ENCODE measurements at places on chromosomes 12 and 14. TPM values are rescaled to one million over a fixed set of nuclear protein-coding genes. Genes with fewer than 3 reads are reported as not detected.
A peak's percentile ranks its signal among the peaks of the same experiment; 100 is the strongest.

DNA sequence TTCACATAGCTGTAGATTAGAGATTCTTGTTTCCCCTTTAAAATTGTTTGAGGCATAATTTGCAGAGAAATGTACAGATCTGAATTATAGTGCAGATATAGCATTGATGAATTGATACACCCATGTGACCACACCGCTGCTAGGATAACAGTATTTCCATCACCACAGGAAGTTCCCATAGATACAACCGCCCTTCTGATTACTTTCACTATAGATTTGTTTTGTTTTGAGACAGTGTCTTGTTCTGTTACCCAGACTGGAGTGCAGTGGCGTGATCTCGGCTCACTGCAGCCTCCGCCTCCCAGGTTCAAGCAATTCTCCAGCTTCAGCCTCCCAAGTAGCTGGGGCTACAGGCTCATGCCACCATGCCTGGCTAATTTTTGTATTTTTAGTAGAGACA is 8.8 kb upstream of the ASPG start:
- peak; percentile 25 for DNase-seq
- H3K27me3 ChIP-seq: no peaks in the 10 kb centered on the region
- H3K4me1 ChIP-seq: peaks cover 21% of the 10 kb centered on the region
- H3K27ac ChIP-seq: no peak overlapping the region
- no peak overlapping the region for H3K4me3 ChIP-seq
- H3K36me3 ChIP-seq: no peaks in the 10 kb centered on the region

GRCh38 chr12:98397323-98398105 is 117.9 kb upstream of the TMPO start:
- no peaks in the 10 kb centered on the region for H3K36me3 ChIP-seq
- H3K4me1 ChIP-seq: peaks cover 22% of the 10 kb centered on the region
- H3K27me3 ChIP-seq: no peaks in the 10 kb centered on the region

- no peak for DNase-seq
- no peak overlapping the region for H3K4me3 ChIP-seq
- H3K4me1 ChIP-seq: no peaks in the 10 kb centered on the region
- H3K27me3 ChIP-seq: no peaks in the 10 kb centered on the region
- no peak overlapping the region for H3K27ac ChIP-seq
- H3K36me3 ChIP-seq: no peaks in the 10 kb centered on the region
Observed at GRCh38 chr12:65055859-65056258, 65.2 kb downstream of the WIF1 start.

GRCh38 chr14:97603201-97603600 is 806.0 kb downstream of the VRK1 start:
- H3K36me3 ChIP-seq: no peaks in the 10 kb centered on the region
- no peak overlapping the region for H3K4me3 ChIP-seq
- DNase-seq: no peak
- no peaks in the 10 kb centered on the region for H3K27me3 ChIP-seq
- peak overlapping the region; percentile 72 for H3K27ac ChIP-seq

Gene RNASE7
- total RNA-seq: not detected

Gene ATXN7L3B
- total RNA-seq: 46.2 TPM

Gene KRT3
- total RNA-seq: not detected

Gene SRSF5
- 964 TPM for total RNA-seq

Gene ACSM4
- not detected for total RNA-seq

GRCh38 chr12:28191051-28192048 is 1.1 kb downstream of the CCDC91 start:
- peak overlapping the region; percentile 95 for H3K27ac ChIP-seq
- peaks cover 34% of the 10 kb centered on the region for H3K4me1 ChIP-seq
- no peaks in the 10 kb centered on the region for H3K27me3 ChIP-seq
- H3K36me3 ChIP-seq: no peaks in the 10 kb centered on the region
- DNase-seq: peak; percentile 41

Gene OR4K2
- total RNA-seq: not detected

GRCh38 chr12:75157385-75157784 is 52.3 kb downstream of the KCNC2 start:
- no peaks in the 10 kb centered on the region for H3K36me3 ChIP-seq
- H3K27me3 ChIP-seq: no peaks in the 10 kb centered on the region
- DNase-seq: no peak
- H3K27ac ChIP-seq: no peak overlapping the region

DNA sequence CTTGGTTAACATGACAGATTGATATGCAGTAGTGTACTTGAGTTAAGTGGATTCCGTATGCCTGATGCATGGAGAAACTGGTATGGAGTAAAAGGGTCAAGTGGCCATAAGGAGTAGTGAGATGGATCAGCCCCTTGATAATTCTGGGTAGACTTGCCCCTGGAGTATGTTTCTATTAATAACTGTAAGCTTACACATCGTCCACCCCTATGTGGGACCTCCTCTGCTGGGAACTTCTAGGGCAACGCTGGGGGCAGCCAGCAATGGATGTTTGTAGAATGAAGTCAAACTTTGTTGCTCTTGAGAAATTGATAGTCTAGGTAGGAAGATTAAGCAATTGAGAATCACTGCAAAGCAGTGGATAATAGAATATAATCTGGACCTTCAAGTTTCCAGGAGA is 3.5 kb downstream of the C12orf75 start:
- no peak overlapping the region for H3K27ac ChIP-seq
- H3K36me3 ChIP-seq: no peaks in the 10 kb centered on the region
- H3K4me3 ChIP-seq: no peak overlapping the region
- no peak for DNase-seq
- no peaks in the 10 kb centered on the region for H3K27me3 ChIP-seq

DNA sequence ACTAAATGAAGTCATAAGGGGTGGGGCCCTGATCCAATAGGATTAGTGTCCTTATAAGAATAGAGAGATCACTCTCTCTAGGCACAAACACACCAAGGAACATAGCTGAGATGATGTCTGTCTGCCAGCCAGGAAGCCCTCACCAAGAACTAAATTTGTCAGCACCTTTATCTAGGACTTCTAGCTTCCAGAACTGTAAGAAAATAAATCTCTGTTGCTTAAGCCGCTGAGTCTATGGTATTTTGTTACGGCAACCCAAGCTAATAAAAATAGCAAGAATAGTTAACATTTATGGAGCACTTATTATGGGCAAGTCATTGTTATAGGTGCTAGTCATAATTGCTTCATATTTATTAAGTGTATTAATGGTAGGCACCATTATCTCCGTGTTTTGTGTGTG is 249.6 kb downstream of the MSRB3 start:
- H3K27ac ChIP-seq: no peak overlapping the region
- no peaks in the 10 kb centered on the region for H3K27me3 ChIP-seq

Gene KCNC2
- not detected for total RNA-seq

- H3K27ac ChIP-seq: no peak overlapping the region
- no peaks in the 10 kb centered on the region for H3K27me3 ChIP-seq
- H3K4me1 ChIP-seq: no peaks in the 10 kb centered on the region
- H3K4me3 ChIP-seq: no peak overlapping the region
- DNase-seq: no peak
- no peaks in the 10 kb centered on the region for H3K36me3 ChIP-seq
Observed at GRCh38 chr14:89011355-89012281, 187.2 kb downstream of the TTC8 start.

- DNase-seq: no peak
- peaks cover 25% of the 10 kb centered on the region for H3K36me3 ChIP-seq
- H3K4me1 ChIP-seq: peaks cover 30% of the 10 kb centered on the region
- H3K27ac ChIP-seq: no peak overlapping the region
Observed at GRCh38 chr14:105056303-105056831, 8.9 kb downstream of the GPR132 start.

Gene GLI1
- 0.30 TPM for total RNA-seq

Gene KRT4
- total RNA-seq: not detected

Gene ACYP1
- total RNA-seq: 46.6 TPM

DNA sequence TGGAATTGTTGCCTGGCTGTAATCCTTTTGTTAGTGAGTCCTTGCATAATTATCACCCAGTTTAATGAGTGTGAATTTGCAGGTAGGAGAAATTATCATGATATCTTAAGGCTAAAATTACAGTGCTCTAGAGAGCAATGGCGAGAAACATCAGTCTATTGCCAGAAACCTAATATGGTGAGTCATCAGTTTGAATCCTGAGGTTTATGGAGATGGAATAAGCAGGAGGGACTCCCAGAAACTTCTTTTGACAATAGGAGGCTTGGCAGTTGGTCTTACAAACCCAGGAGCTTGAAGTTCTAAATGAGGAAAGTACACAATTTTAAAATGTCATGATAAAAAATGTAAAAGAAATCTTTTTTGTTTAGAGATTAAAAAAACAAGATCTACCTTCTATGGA is 31.5 kb upstream of the CRADD start:
- no peaks in the 10 kb centered on the region for H3K4me1 ChIP-seq
- DNase-seq: no peak
- no peaks in the 10 kb centered on the region for H3K27me3 ChIP-seq
- H3K4me3 ChIP-seq: no peak overlapping the region

Gene REC8
- 27.7 TPM for total RNA-seq

- no peak overlapping the region for H3K27ac ChIP-seq
- no peak for DNase-seq
- no peaks in the 10 kb centered on the region for H3K36me3 ChIP-seq
Observed at GRCh38 chr12:117227000-117227653, 36.9 kb upstream of the FBXO21 start.

Gene RASAL1
- 1.4 TPM for total RNA-seq

DNA sequence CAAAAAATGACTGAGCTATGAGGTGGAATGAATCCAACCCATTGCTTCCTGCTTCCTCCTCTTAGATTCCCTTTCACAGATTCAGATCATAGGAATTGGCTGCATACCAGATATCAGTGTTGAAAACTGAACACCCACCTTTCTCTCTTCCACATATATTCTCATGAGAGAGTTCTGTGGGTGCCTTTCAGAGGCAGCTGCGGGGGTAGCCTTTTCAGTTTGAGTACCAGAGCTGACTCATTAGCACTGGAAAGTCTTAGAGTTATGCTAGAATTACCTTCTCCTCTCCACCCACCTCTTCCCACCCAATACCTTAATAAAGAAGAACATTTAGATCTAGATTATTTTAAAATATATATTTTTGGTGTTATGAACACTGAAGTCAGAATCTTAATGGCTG is 495.4 kb upstream of the SEL1L start:
- no peak overlapping the region for H3K27ac ChIP-seq
- no peaks in the 10 kb centered on the region for H3K27me3 ChIP-seq
- no peak overlapping the region for H3K4me3 ChIP-seq
- no peaks in the 10 kb centered on the region for H3K4me1 ChIP-seq

DNA sequence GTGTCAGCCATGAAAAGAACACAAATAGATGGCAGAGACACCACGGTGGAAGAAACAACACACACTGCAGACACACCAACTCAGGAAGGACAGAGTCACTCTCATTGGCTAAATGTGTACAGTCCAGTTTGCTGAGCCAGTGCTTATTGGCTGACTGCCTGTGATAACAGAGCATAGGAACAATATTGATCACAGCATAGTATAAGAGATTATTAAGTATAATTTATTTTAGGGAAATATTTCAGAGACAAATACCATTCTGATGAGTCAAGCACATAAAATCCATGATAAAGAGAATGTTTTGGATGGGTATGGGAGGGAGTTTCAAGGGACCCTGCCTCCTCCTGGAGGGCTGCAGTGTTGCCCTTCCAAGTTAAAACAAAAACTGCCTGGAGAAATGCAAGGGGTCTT is 50.9 kb downstream of the BTG1 start:
- DNase-seq: no peak
- H3K4me3 ChIP-seq: no peak overlapping the region
- no peaks in the 10 kb centered on the region for H3K27me3 ChIP-seq
- H3K27ac ChIP-seq: no peak overlapping the region
- peaks cover 21% of the 10 kb centered on the region for H3K4me1 ChIP-seq

DNA sequence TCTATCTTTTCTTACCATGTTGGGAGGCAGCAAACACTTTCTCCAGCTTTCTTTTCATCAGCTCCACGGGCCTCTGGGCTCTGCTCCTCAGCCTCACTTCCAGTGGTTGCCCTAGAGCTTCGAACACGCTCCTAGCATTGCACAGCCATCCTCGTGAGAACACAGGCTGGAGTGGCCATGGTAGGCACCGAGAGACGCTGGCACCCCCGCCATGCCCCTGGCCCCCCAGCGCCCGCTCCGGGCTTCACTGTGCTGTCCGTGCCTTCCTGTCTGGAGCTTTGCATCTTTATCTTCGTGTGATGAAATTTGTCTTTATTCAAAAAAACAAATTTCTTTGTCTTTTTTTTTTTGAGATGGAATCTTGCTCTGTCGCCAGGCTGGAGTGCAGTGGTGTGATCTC is 352.2 kb downstream of the TMEM121 start:
- H3K4me1 ChIP-seq: no peaks in the 10 kb centered on the region
- DNase-seq: no peak
- no peak overlapping the region for H3K4me3 ChIP-seq
- H3K27ac ChIP-seq: no peak overlapping the region
- no peaks in the 10 kb centered on the region for H3K27me3 ChIP-seq

DNA sequence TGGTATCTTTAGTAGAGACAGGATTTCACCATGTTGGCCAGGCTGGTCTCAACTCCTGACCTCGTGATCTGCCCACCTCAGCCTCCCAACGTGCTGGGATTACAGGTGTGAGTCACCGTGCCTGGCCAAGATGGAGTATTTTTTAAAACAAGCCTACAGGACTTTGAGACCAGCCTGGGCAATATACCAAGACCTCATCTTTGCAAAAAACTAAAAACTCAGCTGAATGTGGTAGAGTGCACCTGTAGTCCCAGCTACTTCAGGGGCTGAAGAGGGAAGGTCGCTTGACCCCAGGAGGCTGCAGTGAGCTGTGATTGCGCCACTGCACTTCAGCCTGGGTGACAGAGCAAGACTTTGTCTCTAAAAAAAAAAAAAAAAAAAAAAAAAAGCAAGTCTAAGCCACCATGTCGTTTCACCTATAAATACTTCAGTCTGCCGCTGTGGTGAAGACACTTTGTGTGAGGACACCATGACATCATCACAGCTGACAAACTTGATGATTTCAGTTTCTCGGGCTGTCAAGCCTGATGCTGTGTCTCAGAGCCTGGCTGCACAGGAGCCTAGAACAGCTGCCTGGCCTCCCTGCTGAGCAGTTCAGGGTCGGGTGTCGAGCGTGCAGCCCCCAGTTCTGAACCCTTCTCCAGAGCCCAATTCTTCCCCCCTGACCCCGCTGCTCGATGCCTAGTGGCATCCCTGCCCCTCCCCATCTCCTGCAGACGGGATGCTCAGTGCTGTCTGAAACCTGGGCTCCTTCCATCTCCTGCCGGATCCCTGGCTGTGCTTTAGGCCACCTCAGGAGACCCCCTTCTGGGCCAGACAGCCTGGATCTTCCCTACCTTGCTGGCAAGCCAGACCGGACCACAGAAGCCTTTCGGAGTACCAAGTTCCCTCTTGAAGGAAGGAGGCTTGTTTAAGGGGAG is 119.2 kb upstream of the EVL start:
- no peak overlapping the region for H3K27ac ChIP-seq
- H3K4me1 ChIP-seq: peaks cover 14% of the 10 kb centered on the region
- H3K36me3 ChIP-seq: no peaks in the 10 kb centered on the region
- no peak overlapping the region for H3K4me3 ChIP-seq
- DNase-seq: peak; percentile 44
- peaks cover 13% of the 10 kb centered on the region for H3K27me3 ChIP-seq

DNA sequence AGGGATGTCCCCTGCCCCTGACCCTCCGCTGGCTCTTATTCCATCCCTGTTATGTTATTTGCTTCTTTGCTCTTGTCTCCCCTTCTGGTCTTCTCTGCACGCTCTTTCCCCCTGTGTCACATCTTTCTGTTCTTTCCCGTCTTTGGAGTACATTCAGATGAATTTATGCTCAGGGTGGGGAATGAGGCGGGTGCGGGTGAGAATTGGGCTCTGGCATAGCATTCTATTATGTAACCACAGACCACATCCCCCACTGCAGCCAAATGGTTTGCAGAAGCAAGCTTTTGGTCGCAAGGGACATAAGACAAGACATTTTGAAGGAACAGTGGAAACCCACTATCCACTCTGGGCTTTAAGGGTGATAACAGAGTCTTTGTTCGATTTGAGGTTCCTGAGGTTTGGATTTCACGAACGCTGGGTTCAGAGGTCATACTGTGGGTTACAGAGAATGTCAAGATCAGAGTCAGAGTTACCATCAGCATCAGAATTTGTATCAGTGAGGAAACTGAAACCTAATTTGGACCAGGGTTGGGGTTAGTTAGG is 3.8 kb downstream of the ENDOU start:
- no peak overlapping the region for H3K4me3 ChIP-seq
- H3K36me3 ChIP-seq: no peaks in the 10 kb centered on the region
- peaks cover 15% of the 10 kb centered on the region for H3K4me1 ChIP-seq
- DNase-seq: no peak

Data from CD4-positive, alpha-beta memory T cell (primary cell).